H54 (cell line): ENCODE measurements at places on chromosomes 1 and 21.
A peak's percentile ranks its signal among the peaks of the same experiment; 100 is the strongest.

DNA sequence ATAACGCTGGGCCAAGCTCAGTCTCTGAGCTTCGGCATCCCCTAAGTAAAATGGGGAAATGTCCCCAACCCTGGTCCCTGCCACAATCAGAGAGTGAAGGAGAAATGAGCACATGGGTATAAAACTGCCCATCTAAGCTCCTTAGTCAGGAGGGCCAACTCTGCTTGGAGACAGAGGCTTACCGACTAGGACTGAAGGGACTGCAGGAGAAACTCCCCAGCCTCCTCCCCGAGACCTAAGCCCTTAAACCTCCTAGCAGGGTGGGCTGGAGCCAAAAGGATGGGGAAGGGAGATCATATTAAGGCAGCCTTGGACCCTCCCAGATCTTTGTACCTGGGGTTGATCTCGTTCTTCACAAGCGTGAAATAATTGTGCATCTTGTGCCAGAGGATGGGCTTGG, 5.5 kb downstream of the ETNK2 start:
- no peak for DNase-seq

GRCh38 chr1:231172411-231172810, 10.6 kb downstream of the TRIM67 start:
- no peak for DNase-seq

DNA sequence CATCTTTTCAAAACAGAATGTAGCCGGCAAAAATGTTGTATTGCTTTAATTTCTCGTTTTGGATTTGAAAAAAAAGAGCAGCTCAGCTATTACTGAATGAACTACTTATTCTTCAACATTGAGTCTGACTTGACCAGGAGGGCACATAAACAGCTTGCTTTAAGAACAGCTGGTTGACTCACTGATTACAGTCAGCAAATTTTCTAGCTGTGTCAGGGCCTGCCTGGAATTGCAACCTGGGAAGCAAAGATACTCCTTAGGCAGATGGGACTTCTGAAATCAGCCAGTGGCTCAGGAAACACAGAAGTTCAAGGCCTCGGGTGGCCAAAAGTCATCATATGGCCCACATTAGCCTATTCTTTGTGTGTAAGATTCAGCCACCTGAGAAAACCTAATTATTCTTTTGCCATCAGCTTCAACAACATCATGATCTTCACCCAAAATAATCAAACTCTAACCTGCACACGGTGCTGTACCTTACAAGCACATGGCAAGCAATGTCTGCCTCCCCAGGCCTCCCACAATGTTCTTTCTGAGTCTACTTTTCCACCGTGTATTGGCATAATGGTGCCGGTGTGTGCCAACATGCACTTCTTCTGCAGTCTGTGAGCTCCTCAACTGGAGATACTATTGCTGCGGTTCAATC, 307.2 kb downstream of the HHIPL2 start:
- DNase-seq = peak; percentile 14

GRCh38 chr1:51922040-51922439, 43.5 kb upstream of the NRDC start:
- DNase-seq = no peak

GRCh38 chr1:3996846-3997705, 97.0 kb upstream of the C1orf174 start:
- no peak for DNase-seq

DNA sequence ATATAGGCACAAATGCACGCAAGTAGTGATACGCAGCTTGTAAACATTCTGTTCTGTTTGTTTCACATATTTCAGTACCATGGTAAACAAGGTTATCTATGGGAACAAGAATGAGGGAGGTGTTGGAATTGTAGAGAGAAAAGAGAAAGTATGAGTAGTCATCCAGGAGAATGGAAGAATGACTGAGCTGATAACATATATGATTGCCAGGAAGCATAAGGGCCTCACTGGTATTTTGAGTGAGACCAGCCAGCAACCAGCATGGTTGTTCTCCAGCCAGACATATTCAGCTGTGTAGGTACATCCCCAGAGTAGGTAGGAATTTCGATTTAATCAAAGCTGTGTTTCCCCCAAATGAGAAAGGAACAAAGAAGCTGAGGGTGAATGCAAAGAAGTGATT, 58.9 kb upstream of the ARTN start:
- no peak for DNase-seq
